Activated CD8-positive, alpha-beta memory T cell treated with anti-CD3 and anti-CD28 coated beads, Interleukin-2, amount 50 U/mL, for 48 hours (primary cell): ENCODE measurements at places on chromosomes 3 and 15.

- DNase-seq, result peak; percentile 70
These were observed 520.6 kb downstream of the MFSD1 start for GRCh38 chr3:159322322-159322939.

DNA sequence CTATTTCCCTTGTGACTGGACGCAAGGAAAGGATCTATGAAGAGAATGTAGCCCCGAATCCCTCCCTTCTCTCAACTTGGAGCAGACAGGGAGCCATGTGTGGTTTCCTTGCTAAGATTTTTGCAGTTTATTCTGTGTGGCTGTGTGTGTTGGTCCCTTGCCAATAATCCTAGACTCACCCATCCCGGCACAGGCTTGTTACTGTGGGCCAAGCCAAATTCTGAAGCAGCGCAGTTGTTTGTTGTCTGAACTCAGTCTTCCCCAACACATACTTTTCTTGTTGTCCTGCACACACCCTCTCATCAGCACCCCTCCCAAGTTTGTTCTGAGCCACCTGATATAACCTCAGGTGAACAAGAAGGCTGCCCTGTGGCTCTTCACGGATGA lies 193.3 kb upstream of the CTDSPL start:
- no peak for DNase-seq

DNA sequence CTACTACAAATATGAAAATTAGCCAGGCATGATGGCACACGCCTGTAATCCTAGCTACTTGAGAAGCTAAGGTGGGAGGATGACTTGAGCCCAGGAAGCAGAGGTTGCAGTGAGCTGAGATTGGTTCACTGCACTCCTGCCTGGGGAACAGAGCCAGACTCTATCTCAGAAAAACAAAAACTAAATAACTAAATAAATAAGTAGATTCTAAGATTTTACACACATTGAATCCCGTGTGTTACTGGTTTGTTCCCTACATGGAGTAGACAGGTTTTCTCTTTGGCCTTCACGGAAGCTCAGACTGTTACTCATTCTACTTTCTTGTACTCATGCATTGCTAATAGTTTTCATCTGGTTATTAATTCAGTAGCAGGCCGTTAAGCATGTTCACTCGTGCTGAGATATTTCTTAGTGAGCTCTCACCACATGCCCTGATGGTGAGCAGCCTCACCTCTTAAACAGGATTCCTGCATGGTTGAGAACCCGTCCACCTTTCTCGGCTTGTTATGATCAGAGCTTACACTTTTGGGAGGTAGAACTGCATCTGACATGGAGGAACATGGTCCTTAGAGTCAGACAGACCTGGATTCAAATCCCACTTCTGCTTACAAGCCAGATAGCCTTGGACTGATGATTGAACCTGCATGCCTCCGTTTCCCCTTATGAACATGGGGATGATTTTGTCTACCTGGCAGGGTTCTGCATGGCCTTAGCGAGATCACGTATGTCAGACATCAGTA lies 49.1 kb downstream of the CMTM7 start:
- peak; percentile 35 for DNase-seq

DNA sequence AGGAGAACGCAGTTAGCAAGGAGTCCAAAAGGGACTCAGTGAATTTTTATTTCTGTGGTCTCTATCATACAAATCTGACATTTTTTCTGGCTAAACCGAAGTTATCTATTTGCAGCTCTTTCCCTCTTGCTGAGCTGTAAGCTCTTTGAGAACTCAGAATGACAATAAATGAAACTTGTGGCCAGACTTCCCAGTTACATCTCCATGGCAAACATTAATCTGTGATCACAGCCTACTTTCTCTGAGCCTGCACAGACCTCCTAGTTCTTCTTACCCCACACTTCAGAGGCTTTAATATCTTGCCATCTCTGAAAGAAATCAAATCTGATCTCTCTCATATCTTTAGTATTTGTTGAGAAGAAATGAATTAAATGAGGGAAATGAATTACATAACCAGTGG lies 58.0 kb downstream of the PLD1 start:
- DNase-seq, result no peak

DNA sequence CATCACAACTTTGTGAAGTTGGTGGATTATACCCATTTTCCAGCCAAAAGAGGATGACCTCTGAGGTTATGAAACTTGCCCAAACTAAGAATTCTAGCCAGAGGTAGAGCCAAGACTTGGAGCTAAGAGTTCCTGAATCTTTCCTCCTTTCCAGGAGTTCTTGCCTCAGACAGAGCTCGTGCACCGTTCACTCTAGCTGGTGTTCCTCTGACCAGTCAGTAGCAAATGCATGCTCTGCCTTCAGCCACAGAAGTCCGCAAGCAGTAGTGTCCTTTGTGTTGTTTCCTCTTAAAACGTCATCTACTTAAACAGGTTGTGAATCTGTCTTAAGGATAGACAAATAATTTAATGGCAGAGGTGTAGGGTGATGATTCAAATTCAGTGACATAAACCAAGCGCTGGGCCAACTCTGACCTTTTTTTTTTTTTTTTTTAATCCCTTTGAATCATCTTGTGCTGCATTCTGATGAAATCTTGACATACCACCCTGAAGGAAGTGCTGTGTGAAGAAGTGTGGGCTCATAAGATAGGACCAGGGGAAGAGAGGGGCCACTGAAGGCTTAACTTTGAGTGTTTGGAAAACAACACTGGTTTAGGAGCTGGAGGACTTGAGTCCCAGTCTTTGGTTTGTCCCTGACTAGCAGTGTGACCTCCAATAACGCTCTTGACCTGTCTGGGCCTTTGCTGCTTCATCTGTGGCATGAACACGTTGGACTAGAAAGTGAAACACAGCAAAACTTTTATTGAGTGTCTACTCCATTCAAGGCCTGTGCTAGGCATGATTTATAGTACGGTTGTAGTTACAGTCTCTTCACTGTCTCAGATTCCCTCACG lies 53.4 kb downstream of the ITPR1 start:
- no peak for DNase-seq

GRCh38 chr3:17808994-17809393 lies 66.6 kb upstream of the TBC1D5 start:
- no peak for DNase-seq

DNA sequence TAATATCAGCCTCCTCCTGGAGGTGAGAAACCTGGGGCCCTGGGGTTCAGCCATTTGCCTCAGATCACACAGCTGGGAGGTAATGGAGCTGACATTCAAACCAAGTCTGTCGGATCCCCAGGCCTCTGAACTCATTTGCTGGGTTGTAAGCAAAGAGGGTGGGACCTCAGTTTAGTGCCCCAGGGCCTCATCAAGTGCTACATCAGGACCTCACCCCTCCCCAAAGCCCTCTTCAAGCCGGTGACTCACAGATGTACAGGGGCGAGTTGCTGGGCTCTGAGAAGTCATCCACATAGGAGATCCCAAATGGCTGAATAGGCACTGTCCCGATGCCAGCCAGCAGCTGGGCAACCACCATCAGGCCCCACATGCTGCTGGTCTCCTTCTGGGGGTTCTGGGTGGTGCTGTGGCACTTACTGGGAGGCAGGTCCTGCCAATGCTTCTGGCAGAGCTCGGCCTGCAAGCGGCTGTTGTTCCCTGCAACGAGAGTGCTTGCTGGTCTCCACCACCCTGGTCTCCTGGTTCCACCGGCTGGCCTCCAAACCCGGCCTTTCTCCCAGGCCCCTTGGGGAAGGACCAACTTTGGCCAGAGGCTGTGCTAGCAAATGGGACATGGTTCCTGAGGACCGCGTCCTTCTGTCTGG lies 59.2 kb upstream of the RAB6B start:
- no peak for DNase-seq

GRCh38 chr3:143120716-143121240 lies 1.2 kb downstream of the CHST2 start:
- DNase-seq, result peak; percentile 69

DNA sequence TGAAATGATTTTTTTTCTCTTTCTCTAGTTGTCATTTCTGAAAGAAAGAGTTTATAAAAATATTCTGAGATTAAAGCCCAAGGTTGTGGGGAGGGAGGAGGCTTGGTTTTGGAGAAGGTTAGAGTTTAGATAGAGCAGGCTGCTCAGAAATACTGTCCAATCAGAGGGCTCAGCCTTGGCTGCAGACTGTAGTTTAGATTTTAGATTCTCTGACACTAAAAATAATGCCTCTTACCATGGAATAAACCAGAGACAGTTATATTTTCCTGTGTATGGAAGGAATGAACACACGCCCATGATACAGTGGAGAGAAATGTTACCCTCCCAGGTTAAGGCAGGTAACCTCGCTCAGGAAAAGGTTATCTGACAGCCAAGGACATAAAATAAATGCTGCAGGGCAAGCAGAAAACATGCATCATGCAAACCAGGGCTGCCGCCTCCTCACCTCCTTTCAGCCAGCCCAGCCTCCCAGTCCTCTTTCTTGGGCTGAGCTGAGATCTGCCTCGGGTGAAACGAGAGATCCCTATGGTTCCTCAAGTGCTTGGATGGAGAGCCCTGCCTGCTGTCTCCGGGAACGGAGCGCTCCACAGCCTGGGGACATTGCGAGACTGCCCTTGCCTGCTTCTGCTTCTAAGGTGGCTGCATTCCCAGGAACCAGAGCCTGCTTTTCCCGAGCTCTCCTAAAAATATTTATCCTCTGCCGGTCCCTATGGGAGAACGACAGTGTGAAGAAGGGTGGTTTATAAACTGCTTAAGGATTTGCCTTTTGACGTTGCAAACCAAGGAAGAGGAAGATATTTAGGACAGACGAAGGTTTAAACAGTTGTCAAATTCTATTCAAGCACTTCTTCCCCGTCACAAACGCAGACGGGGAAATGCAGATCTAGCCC lies 848 bp downstream of the NCEH1 start:
- DNase-seq, result peak; percentile 53

DNA sequence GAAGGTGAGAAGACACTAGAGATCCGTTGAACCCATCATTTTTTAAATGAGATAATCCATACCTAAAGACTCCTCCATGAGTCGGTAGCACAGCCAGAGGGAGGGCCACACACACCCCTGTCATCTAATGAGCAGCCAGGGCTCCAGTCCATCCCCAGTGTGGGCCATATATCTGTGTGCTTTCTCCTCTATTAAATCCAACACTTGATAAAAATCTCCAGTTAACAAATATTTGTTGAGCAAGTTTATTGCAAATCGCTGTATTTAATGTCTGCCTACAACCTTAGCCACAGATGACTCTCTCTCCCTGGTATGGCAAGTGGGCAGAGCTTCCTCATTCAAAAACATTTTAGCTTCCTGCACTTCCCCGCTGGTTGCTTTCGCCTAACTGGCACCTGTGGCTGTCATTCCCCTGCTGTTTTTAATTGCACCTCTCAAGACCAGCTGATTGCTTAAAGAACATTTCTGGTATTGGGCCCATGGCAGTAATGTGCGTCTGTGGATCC lies 82.8 kb downstream of the SMAD3 start:
- no peak for DNase-seq

DNA sequence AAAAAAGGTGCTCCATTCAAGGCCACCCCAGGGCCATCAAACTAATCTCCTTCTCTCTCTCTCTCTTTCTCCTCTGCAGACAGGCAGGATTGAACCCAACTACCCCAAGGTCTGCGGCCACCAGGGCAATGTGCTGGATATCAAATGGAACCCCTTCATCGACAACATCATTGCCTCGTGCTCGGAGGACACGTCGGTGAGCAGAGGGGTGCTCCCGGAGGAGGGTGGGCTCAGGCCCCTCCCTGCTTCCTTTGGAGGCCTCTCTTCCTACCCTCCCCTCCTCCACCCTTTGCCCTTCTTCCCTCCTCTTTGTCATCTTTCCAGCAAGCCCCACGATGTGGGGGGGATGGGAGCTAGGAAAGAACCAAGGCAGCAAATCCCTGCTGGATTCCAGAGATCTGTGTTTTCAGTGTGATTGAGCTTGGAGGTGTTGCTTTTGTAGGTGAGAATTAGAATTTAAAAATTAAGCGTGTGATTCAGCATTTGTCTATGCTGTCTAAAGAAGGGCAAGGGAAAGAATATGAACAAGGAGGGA lies 116.3 kb downstream of the CORO2B start:
- no peak for DNase-seq

DNA sequence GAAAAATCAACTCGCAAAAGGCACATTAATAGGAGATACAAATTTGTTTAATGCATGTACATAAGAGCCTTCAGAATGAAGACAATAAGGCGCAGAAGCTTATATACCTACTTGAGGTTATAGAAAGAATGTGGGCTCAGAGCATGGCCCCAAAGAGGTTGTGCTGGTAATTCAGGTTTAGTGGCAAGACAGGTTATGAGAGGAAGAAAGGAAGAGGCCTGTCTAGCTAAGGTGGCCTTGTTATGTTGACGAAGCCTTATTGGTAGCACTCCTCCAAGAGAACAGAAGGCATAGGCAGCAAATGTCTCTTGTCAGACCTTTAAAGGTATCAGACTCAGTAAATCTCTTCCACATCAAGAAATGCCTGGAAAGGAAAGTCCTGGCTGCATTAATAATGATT lies 290.8 kb downstream of the MCTP2 start:
- no peak for DNase-seq

DNA sequence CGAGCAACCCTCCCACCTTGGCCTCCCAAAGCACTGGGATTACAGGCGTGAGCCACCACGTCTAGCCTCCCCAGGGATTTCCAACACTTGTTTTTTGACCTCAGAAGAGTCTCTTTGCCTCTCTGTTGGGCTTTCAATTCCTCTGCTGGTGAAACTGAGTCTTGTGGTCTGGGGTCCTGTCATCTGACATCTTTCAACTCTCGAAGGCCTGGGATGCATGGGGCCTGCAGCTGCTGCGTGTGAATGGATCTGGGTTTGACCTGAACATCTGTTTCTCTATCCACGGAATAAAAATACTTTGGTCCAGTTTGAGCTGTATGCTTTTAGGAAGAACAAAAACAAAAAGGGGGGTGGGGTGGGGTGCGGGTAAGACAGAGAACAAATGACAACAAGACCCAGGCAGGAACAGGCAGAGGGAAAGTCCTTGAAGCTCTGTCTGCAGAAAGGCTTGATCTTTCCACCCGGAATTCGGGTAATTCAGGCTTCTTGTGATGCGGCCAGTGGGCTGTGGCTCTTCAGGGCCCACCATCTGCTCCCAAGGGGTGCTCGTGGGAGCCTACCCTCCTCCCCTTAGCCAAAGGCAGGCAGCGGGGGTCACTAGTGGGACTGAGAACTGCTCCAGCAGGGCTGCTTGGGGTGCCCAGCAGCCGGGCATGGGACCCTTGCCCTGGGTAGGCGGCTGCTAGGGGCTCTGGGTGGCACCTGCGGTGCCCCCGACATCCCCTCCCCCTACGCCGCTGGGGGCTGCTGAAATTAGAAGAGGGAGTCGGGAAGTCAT lies 71.5 kb downstream of the SLC12A8 start:
- DNase-seq, result no peak

DNA sequence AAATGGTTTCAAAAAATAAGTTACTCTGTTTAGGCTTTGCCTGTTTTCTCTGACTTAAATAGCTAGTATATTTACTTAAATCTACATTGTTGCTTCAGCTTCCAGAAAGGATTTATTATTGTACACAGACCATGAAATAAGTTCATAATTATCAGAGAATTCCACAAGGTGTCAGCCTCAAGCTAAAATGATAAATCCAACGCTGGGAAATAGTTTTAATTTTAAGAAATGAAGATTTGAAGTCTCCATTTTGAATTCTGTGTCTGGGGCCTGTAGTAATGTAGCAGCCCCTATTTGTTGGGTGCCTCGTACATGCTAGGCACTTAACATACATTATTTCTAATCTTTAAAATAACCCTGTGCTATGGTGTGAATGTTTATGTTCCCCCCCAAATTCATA lies 92.6 kb upstream of the KCNMB2 start:
- DNase-seq, result no peak

- no peak for DNase-seq
These were observed 50.9 kb downstream of the CEP152 start for GRCh38 chr15:48759921-48760320.

- peak; percentile 94 for DNase-seq
These were observed 625 bp upstream of the ELL3 start for GRCh38 chr15:43777267-43777914.

GRCh38 chr3:115715241-115715745 lies 92.0 kb downstream of the GAP43 start:
- DNase-seq, result no peak
